MV-4-11 (cell line): ENCODE measurements at places on chromosomes 11 and 22.

DNA sequence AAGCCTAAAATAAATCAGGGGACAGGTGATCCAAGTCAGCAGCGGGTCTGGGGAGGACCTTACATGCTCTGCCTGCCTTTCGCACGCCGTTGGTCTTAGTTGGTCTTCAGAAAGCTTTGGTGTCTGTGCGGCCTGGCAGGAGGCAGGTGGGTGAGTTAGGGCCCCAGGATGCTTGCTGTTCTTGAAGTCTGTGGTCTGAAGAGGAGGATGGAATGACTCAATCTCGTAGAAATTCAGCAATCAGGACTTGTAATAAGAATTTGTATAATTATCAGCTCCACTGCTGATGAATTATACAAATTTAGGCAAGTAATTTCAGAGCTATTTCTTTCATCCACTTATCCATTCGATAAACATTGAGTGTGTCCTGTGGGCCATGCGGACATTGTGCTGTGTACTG, 138.5 kb downstream of the FEZ1 start:
- no peak for DNase-seq

DNA sequence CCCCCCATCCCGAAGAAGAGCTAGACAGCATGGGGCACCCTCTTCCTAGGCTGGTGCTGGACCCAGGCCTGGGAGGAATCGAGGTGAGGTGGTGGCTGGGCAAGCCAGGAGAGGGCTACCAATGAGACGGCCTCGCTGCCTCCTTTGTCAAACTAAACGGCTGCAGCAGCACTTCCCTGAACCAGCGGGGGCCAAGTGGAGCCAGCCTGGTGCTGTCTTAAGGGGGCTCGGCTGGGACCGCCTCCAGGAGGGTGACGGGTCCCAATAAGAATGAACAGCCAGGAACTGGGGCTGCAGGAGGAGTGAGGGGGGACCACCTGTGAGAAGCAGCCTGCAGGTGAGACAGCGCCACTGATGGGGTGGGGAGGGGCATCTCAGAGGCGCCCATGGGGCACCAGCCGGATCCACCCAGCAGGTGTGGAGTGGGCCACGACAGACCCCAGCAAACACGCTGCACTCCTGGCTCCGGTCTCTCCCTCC, 17.1 kb downstream of the IFT27 start:
- no peak for DNase-seq

DNA sequence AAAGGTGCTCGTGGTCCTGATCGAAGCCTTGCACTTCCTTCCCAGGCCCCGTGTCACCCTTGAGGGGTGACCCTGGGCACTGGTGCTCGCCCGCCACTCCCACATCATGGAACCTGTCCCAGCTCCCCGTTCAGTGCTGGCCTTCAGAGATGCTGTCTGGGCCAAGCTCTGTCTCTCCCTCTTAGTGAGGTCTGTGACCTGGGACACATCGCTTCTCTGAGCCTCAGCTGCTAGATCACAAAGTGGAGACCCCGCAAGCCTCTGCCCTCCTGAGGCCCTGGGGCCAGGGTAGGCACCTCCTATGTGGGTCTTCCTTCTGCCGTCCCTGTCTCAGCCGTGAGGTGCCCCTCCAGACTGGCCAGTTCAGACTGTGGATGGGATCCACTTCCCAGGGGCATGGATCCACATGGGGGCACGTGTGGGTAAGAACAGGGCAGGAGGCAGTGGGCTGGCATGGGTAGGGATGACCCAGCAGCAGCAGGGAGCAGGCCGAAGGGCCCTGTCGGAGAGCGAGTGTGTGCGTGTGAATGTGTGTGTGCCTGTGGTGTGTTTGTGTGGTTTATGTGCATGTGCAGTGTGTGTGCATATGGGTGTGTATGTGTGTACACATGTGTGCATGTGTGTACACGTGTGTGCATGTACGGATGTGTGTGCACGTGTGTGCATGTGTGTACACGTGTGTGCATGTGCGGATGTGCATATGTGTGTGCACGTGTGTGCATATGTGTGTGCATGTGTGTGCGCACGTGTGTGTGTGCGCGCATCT, 1073.7 kb downstream of the BRD1 start:
- no peak for DNase-seq

DNA sequence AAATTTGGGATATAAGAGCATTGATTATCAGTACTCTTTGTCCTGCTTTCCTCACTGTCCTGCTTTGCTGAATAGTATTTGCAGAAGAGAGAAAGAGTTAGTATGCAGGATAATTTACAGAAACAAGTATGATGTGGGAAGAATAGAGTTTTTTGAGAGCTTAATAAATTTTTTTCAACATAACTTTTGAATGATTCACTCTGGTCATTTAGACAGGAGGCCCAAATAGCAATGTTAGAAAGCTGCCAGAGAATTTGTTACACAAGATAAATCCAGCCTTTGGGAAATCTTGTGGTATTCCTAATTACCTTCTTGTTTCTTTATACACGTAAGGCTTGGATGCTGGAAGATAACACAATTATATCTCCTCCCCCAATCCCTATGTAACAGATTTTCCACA, 484.6 kb downstream of the CNTN5 start:
- no peak for DNase-seq

DNA sequence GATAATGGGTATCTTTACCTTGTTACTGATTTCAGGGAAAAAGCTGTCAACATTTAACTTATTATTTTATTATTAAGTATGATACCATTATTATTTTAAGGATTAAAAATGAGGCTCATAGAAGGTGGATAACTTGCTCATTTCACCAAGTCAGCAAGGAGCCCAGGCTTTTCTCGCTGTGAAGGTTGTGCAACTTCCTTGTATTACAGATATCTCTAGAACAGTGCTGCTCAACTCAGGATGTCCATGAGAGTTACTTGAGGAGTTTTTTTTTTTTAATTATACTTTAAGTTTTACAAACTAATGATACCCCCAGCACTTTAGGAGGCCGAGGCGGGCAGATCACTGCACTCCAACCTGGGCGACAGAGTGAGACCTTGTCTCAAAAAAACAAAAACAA, 98.2 kb downstream of the INSC start:
- DNase-seq = peak; percentile 26

- DNase-seq = no peak
Measured at GRCh38 chr11:63530021-63530420, 6.6 kb upstream of the PLAAT4 start.
